ENCODE measurements at places on chromosomes 5 and 9. TPM values are rescaled to one million over a fixed set of nuclear protein-coding genes. Genes with fewer than 3 reads are reported as not detected.

The CLIC3 gene
- not detected for total RNA-seq

The NUTM2F gene
- not detected for total RNA-seq

The SNCB gene
- total RNA-seq = 0.26 TPM

The CDK7 gene
- total RNA-seq = 57.1 TPM

The CREBRF gene
- 25.6 TPM for total RNA-seq

The PTGDS gene
- total RNA-seq = not detected

The ZFP37 gene
- total RNA-seq = 1.3 TPM

The DMAC1 gene
- total RNA-seq = 23.3 TPM

The ERP44 gene
- total RNA-seq = 30.1 TPM

The SLC38A9 gene
- total RNA-seq = 44.0 TPM

The LCN12 gene
- not detected for total RNA-seq

DNA sequence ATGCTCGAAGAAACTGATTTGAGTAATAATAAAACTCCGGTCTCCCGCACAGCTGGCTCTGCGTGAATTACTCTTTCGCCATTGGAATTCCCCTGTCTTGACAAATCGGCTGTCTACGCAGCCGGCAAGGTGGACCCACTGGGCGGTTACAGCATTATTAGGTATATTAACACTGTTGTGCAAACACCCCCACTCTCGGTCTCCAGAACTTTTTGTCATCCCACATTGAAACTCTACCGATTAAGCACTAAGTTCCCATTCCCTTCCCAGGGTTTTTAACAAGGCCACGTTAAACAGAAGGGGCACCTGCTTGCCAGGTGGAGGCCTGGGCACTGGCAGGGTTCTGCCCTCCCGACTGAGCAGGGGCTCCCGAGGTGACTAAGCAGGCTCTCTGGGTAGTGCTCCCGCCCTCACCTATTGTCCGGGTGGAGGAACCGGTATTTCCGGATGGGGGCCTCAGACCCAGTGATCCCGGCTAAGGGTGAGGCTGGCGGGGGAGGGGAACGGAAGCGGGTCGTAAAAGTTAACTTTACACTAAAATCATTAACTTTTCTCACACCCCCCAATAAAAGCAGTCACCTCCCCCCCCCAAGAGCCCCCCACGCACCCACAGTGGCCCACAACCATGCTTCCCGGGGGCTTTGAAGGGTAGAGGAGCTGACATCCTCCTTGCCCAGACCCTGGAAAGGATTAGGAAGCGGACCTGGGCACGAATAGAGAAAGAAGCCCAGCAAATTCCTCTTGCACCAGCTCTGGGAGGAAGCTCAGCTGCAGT is 53.5 kb upstream of the TJP2 start:
- no peak for DNase-seq

- DNase-seq = no peak
Measured at GRCh38 chr5:150142959-150143349, 12.7 kb downstream of the PDGFRB start.

DNA sequence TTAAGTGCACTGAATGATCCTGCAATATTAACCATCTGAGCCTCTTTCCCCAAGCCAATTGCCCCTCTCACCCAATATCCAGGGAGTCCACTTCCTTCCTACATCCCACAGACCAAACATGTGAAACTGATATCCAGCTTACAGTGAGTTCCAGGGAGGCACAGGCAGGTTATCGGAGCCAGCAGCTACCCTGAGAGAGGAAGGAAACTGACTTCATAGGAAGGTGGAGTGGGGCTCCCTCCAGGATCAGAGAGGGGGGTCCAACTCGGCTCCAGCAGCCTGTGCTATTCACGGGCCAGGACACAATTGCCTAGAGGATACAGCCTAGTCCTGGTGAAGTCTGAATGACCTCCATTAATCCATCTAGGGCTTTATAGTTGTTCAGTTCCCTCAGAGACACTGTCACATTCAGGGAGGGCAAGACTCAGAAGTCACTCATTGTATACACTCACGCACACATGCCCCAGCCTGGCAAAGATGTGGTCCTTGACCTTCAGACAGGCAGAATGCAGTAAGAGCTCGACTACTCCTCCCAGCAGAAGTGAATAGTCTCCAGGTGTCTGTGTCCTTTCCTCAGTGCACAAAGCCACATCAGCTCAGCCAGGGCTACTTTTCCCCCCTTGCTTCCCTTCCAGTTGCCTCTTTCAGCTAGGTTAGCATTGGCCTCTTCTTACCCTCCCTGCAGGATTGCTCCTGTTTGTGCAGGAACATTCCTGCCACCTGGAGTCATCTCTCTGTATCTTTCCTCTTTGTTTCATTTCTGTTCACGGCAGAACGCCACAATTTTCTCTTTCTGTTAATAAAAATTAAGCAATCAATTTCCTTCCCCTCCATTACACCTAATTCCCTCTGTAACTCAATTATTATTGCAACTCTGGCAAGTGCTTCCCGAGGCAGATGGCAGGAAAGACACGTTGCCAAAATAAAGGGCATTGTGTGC is 501.7 kb downstream of the ARHGEF28 start:
- no peak for DNase-seq

DNA sequence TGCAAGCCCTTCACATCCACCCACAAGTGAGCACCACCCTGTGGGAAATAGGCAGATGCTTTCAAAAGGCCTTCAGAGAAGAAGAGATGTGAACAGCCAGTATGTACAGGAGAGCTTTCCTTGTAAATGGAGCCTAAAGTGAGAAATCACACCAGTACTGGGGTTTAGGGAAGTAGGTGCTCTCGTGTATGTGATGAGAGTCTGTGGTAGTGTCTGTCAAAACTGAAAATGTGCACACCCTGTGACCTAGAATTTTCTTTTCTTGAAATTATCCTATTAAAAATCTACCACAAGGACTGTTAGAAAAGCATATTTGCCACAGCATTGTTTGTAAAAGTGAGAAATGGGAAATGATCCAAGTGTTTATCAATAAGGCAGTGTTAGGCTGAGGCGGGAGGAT is 16.6 kb downstream of the OTULINL start:
- DNase-seq = no peak

GRCh38 chr5:115979201-115980041 is 17.1 kb downstream of the LVRN start:
- no peak for DNase-seq

DNA sequence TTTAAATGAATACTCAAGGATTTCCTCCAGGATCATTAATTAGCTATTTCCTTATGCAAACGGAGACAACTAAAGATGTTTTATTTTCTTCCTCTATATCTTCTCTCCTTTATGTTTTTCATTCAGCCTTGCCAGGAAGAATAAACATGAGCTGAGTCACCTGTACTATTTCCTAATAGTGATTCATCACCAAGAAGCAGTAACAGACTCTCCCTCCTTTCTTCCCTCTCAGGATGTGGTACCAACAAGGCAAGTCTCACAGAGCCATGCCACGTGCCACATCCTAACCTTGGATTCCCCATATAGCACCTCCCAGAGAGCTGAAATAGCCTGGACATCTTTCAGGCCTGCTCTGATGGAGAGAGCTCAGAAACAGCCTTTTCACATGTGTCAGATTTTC is 758.6 kb upstream of the DMAC1 start:
- DNase-seq = no peak

GRCh38 chr5:179827680-179828079 is 7.0 kb downstream of the SQSTM1 start:
- DNase-seq = no peak

DNA sequence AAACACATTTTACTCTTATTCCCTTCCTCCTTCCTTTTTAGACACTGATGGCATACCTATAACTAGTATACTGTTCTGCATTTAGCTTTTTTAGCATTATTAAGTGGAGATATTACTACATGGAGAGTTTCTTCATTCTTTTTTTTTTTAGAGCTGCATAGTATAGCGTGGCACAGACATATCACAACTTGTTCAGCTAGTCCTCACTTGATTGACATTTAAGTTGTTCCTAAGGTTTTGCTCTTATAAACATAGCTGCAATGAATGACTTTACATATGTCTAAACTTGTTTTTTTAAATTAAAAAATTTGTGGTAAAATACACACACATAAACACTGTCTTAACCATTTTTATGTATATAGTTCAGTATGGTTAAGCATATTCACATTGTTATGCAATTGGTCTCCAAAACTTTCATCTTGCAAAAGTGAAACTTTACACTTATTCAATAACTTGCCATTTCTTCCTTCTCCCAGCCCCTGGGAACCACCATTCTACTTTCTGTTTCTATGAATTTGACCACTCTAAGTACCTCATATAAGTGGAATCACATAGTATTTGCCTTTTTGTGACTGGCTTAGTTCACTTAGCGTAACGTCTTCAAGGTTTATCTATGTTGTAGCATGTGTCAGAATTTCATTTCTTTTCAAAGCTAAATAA is 48.7 kb downstream of the ANKDD1B start:
- no peak for DNase-seq

GRCh38 chr5:150060471-150060870 is 25.9 kb downstream of the CSF1R start:
- no peak for DNase-seq

DNA sequence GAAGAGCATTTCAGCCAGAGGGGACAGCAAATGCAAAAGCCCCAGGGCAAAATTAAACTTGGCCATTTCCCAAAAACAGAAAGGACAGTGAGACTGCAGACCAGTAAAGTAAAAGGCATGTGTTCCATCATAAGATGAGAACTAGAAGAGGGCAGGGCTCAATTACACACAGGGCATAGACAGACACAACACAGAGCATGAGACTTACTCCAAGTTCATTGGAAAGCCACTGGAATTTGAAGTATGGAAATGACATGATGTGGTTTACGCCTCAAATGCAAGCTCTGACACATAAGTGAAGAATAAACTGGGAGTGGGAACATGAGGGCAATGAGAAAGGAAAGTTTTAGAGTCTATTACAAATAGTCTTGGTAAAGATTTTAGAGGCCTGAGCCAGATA is 446.6 kb upstream of the GRIA1 start:
- DNase-seq = no peak

- DNase-seq = no peak
Measured at GRCh38 chr9:127848756-127849504, 5.5 kb downstream of the ENG start.

GRCh38 chr5:173679909-173680630 is 63.6 kb upstream of the BOD1 start:
- DNase-seq = peak; percentile 2

DNA sequence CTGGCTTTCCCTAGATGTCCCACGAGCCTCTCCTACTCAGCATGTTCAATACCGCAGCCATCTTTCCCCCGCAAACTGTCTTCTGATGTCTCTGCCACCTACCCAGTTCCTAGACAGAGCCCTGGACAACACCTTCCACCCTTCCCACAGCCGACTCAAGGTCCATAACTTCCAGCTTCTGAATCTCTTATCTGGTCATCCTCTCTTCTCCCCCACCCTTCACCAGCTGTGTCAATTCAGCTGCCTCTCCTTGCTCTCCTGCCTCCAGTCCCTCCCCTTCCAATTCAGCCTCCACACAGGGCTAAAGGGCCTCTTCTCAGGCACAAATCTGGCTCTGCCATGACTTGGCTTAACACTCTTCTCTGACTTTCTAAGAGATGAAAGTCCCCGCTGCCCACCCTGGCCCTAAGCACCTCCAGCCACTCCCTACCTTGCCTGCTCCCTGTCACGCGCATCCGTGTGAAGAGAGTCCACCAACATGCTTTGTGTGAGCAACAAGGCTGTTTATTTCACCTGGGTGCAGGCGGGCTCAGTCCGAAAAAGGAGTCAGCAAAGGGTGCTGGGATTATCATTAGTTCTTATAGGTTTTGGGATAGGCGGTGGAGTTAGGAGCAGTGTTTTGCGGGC is 25.2 kb downstream of the AQP7 start:
- no peak for DNase-seq

DNA sequence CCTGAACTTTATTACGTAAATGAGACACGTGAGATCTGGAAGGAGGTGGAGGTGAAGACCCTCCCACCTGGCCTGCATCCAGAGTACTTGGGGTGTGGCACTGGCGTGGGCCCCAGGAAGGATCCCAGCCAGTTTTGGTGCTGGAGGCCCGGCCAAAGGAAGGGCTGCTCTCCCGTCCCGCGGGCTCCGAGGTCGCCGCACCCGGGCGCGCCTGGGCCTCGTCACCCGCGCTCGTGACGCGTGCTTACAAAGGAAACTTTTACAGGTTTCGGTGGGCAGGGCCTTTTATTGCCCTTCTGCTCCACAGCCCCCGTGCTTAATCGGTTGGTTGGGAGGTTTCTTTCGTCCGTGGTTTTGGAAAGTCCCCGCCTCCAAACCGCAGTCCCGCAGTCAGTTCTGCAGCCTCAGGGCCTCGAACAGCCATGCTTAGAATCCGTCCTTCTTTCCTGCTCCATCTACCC is 29.2 kb downstream of the CDKN2A start:
- no peak for DNase-seq

DNA sequence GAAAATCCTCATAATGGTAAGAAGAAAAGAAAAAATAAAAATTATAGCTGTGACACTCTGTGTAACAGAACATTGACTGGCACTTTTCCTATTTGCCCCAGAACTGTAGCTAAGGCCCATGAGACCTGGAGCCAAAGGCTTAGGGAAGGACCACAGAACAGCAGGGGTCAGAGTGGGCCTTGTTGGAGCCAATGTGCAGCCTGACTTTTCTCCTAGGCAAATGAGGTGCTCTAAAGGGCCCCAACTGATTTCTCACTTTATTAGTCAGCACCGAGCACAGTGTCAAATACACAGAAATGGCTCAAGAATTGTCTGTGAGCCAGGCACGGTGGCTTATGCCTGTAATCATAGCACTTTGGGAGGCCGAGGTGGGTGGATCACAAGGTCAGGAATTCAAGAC is 4.0 kb upstream of the MEGF9 start:
- DNase-seq = no peak

DNA sequence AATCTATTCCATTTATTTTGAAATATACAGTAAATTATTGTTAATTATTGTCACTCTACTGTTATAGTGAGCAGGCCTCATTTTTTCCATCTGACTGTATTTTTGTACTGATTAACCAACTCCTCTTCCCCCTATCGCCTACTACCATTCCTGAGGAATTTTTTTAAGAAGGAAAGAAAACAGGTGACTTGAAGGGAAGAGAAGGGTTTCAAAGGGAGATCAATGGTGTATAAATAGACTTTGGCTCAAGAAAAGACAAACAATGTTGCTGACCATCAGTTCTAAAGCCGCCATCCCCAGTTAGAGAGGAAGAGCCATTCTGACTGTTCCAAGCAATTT is 69.7 kb downstream of the BAAT start:
- no peak for DNase-seq

- no peak for DNase-seq
Measured at GRCh38 chr5:143495110-143495509, 91.6 kb upstream of the NR3C1 start.

GRCh38 chr5:72472666-72473422 is 34.4 kb downstream of the ZNF366 start:
- DNase-seq = no peak

- peak; percentile 84 for DNase-seq
Measured at GRCh38 chr9:94065535-94065961, 18.7 kb upstream of the PTPDC1 start.

Measured in SK-MEL-5 (cell line).